ENCODE measurements at places on chromosomes 12 and 14.

DNA sequence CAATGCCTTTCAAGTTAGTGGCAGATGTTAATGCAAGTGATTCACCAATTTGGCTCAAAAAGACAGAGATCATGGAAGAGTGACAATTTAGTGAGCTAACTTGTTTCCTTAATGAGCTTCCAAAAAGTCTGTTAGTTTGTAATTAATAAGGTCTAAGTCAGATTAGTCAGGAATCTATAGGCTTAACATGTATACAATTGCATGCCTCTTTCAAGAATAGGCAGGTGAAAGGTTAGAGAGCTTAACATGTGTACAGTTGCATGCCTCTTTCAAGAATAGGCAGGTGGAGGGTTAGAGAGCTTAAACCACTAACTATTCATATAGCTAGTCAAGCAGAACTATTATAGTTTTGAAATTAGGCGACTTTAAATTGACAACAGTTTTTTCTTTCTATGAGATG lies 663.8 kb downstream of the C12orf50 start:
- DNase-seq = no peak

- no peak for DNase-seq
These were observed 60.0 kb upstream of the DIO3 start for GRCh38 chr14:101501341-101501740.

DNA sequence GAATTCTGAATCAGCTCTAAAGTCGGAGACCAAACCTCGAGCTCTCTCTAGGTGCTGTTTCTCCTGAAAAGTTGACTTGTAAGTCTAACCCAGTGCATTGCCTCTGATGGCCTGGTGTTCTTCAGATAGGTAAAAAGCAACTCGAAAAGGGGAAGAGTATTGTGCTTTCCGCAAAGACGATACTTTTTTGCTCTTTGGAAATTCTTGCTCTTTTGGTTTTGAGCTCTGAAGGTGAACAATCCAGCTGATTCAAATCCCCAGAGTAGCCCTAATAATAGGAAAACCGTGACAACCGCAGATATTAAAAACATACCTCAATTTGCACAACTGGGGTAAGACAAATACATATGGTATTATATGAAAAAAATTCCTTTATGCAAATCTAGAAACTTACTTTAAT lies 447.4 kb downstream of the RAD51B start:
- no peak for DNase-seq

DNA sequence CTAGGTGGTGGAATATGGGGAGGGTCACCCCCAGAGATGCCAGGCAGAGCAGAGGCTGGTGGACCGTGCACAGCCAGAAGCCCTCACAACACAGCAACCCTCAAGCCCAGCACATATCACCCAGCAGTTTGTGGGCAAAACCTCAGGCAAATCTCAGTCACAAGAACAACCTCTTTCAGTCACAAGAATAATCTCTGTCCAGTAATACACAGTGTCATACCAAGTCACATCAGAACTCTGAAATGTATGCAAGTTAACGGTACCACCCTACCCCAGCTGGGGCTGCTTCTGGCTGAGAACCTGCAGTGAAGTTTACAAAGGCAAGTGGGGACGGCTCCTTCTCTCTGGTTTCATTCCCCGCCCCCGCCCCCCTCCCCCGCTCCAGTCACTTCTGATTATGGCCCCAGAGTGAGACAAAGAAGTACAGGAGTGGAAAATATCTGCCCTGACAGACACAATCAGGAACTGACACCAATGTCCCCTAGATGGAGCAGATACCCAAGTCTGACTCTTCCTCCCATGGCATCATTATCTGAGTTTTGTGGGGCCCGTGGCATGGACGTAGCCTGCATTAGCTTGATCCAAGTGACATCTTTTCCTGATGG lies 480.9 kb upstream of the TMEM132C start:
- no peak for DNase-seq

DNA sequence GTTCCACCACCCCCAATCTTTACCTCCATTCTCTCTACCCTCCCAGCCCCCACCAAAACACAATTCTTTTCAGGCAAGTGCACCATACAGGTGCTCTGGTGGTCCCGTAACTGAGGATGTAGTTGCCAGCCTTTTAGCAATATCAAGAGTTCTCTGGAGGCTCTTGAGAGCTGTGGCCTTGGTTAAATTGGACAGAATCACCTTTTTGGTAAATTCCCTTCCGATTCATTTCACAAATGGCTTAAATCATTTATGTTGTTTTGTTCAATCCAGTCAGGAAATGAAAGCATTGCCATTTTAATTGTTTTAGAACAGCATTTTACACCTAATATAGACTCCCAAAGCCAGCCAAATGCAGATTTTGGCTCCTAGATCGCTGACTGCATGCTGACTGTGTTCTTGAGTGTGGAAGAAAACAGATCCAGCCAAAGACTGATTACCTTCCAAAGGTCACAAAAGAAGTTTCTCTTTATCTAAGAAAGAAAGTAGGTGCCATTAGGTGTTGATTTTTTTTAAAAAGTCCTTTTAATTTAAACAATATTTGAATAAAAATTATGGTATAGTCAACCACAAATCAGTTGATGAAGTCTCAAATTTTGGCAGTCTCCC lies 25.6 kb downstream of the CRADD start:
- DNase-seq = no peak

GRCh38 chr12:2297658-2298057 lies 244.9 kb downstream of the CACNA1C start:
- no peak for DNase-seq

DNA sequence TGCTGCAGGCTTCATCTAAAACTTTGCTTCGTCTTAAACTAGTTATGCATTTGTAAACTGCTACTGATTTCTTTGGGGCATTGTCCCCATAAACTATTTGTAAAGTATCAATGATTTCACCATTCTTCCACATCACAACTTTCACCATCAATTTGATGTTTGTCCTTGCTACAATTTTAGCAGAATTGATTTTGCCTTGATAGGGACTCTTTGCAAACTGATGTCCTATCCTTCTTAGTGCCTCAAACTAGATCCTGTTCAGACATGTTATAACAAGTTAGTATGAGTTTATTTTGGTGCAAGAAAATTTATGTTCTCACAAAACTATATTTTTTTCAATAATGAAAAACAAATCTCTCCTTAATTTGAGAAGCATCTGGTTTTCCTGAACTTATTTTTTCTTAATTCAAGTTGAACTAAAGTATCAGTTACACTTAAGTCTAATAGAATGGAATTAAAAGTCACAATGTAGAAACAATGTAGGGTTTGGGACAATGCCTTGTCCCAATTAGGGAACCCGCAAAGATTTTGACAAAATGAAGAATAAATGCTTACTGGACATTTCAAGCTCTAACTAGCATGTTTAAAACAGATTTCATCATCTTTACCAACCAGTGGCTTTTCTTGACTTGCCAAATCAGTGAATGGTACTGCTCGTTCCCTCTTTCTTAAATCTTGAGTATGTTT lies 10.1 kb upstream of the ARID4A start:
- no peak for DNase-seq

DNA sequence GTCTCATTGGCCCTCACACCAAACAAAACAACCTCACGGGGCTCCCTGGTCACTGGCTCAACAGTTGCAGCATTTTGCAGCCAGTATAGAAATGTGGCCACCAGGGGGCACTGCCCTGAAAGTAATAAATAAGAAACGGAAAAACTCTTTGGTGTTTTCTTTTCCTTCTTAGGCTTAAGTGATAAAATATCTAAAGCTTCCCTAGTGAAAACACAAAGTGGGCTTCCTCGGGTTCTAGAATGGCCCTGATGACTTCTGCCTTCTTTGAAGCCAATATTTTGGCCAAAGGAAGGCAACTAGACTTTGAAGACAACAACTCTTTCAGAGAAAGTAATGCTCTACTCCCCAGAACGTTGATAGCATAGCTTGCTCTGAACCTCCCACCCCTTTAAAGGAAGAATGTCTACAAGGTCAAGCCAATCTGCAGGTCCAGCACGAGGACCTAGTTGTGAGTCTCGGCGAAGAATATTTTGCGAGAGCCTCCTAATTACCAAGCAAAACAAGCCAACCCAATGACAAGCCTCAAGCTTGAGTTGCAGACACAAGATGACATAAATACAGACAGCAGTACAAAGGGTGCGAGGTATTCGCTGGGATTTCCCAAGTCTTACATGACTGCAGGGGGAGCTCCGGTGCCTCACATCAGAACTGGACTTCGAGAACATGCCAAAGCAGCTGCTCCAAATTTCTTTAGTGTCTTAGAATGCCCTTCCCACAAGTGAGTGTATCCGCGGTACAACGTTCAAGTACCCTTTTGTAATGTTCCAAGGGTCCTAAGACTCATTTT lies 2.6 kb downstream of the ITPK1 start:
- DNase-seq = peak; percentile 52

- DNase-seq = no peak
These were observed 63.3 kb upstream of the KCNJ8 start for GRCh38 chr12:21837847-21838246.

DNA sequence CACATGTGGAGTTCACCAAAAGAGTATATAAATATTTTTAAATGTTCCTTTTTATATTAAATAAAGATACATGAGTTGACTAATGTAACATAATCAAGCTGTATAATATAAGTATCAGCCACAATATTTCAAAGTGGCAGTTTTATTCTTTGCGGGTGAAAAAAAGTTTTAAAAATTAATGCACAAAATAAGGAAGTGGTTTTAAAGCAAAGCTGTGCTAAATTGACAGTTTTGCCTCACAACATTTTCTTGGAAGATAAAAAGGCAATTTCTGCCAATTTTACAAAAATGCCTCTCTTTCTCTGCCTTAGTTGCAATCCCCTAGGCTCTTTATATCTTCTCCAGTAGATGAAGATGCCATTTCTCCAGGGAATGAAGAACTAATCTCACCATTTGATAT lies 719.1 kb downstream of the C12orf50 start:
- no peak for DNase-seq

GRCh38 chr12:77040231-77040630 lies 25.1 kb downstream of the E2F7 start:
- DNase-seq = no peak

DNA sequence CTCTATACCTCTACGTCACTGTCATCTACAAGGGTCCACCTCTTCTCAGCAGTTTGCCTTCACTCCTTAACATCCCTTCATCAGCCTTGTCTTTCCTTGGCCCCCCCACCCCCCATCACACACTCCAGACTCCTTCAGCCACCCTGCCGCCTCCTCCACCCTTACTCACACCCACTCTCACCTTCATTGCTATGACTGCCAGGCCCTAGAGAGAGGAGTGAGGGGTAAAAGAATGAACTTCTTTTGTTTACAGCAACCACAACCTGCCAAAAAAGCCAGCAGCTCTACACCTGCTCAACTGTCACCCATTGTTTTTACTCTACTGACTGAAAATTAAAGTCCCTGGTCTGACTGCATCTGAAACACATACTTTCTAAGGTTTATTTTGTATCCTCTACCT lies 112.8 kb downstream of the DUSP6 start:
- DNase-seq = no peak

- DNase-seq = no peak
These were observed 118.6 kb downstream of the LMNTD1 start for GRCh38 chr12:25434515-25434914.
